ENCODE measurements at places on chromosomes 5 and 9.
A peak's percentile ranks its signal among the peaks of the same experiment; 100 is the strongest.

DNA sequence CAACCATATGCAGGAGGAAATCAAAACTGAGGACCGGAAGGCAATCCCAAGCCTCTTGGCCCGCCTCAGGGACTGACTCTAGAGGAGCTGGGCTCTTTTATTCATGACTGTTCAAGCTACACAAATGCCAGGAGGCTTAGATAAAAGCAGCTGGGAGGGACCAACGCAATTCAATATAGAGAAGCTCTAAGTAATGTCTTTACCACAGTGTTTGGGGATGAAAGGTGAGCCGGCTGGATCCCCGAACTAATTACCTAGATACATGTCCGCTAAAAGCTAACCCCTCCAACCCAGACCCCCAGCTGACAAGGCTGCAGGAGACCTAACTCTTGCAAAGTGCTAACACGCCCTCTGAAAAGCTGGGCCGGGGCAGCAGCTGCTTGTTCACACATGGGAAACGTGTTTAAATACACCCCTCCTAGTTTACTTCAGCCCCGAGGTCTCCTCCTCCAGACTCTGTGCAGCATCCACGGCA, 67.5 kb downstream of the TLE1 start:
- DNase-seq: no peak

DNA sequence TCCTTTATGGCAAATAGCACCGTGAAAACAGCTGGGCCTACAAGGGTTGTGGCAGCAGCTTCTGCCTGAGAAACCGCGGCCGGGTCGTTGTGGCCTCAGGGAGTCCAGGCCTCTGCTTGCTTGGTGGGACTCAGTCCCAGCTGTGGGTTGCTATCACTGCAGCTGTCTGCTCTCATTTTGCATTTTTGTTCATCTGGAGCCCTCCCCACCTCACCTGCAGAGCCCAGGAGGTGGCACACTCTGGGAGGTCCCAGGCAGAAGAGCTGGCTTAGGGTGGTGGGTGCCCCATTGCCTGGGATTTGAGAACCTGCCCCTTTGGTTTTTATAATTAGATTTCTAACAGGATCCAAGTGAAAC, 138.4 kb downstream of the GADD45G start:
- DNase-seq: peak; percentile 32

- no peak for DNase-seq
Measured at GRCh38 chr5:5381310-5381913, 41.1 kb upstream of the ICE1 start.

GRCh38 chr9:94649100-94649819, 9.9 kb upstream of the FBP1 start:
- no peak for DNase-seq

DNA sequence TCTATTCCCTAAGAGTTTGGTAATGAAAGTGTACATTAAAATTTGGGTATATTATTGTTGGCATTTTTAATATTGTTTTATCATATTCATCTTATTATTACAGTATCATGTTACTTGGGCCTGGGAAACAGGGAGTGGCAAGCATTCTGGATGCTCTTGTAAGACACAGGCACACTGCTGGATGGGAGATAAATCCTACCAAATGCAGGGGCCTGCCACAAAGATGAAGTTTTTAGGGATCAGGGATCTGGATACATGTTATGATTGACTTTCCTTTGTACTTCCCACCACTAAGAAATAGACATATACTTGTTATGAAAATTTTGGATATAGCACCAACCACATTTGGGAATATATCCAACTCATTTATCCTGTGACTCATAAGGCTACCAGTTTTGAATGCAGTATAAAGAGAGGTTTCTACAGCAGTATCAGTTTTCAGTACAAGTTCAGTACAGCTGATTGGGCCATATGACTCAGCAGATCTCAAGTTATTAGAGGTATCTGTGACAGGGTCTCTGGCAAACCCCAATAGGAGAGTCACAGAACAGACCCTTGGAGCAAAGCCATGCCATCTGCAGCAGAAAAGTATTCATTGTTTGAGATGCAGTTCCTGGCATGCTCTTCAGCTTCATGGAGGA, 360.1 kb downstream of the DMAC1 start:
- no peak for DNase-seq

GRCh38 chr5:125023673-125024072, 277.2 kb upstream of the ZNF608 start:
- no peak for DNase-seq

- peak; percentile 50 for DNase-seq
Measured at GRCh38 chr5:180648658-180649296, 623 bp downstream of the FLT4 start.

DNA sequence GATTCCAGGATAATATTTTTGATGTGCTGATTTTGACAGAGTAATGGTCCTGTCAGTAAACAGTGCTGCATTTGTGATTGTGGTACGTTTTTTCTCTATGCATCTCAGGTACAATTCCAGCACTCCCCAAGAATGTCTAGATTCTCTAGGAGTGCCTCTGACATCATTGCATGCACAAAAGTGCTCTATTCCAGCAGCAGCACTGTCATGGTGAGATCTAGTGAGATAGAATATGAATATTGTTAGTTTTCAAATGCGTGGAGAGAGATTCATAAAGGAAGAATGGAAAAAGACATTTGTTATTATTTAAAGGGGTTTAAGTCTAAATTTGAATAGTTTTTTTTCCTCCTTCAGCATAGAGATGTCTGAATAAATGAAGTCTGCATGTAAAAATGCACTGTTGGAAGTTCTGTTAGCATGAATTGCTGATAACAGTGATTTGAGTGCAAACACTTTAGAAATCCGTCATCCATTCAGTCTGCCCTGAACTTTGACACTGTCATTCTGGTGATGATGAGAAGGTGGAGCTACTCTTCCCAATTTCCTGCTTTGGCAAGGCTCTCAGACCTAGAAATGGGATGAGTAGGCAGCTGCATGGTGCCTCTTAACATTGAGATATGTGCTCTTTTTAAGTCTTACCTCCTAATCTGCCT, 84.6 kb downstream of the GAPVD1 start:
- no peak for DNase-seq

- DNase-seq: no peak
Measured at GRCh38 chr5:62578540-62578939, at the start of gene LRRC70. TSS of gene LRRC70 (plus strand) at chr5:62578819. CDS start at chr5:62579439, 620 bp downstream.

DNA sequence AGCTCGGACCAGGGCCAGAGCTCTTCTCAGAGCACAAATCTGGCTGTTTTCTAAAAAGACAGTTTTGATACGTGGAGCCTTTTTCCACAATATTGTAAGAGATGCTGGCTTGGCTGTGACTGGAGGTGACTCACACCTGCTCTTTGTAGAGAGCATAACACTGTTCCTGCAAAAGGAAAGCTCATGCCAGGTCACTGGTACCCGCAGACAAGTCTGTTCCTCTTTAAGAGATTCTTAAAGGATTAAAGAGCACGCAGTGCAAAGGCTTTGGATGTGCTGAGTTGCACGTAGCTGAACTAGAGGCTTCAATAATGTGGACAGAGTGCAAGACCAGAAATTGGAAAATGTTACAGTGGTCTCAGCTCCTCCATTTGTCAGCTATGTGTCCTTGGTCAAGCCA, 19.0 kb downstream of the ACTL7B start:
- DNase-seq: no peak
